Esophagus muscularis mucosa (tissue), 4 donors: ENCODE measurements at places on chromosomes 2 and 18. TPM values are rescaled to one million over a fixed set of nuclear protein-coding genes. Genes with fewer than 3 reads are reported as not detected.

Gene CIB4
- not detected for total RNA-seq

- no peak for DNase-seq
Measured at GRCh38 chr2:86821842-86822241, 31.1 kb upstream of the CD8A start.

- DNase-seq = no peak
Measured at GRCh38 chr2:12032975-12033374, 286.5 kb downstream of the LPIN1 start.

DNA sequence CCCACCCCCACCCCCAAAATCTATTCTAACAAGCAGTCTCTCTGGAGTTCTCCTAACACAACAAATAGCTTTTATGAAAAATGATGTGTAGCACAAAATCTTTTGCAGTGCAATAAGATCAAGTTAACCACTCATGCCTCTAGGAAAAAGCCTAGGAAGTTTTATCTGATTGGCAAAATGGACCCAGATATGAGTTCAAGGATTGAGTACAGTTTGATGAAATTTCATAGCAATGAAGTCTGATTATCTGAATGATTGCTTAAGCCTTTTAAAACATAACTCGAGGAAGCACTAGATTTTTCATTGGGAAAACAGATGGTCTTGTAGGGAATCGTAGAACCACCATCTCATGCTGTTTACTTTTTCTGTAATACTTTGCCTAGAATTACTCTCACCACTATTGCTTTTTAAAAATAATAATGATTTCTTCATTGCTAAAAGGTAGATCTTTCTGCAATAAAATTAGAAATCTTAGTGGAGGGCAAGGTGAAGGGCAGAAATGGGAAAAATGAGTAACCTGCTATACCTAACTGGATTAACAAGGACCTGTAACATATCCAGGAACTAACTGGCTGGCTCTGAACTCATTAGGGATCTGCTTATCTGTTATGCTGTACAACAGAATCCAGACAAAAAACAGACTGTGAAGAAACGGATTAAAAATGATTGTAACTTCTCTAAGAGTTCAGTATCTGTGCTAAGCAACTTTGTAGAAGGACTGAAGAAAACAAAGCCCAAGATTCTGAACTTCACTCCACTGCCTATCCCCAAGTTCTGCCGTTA is 73.7 kb upstream of the ETAA1 start:
- DNase-seq = no peak

GRCh38 chr2:137747509-137747908 is 216.8 kb upstream of the HNMT start:
- DNase-seq = no peak

GRCh38 chr2:20584399-20585358 is 66.2 kb downstream of the HS1BP3 start:
- DNase-seq = no peak

GRCh38 chr18:59220784-59221765 is 1.1 kb downstream of the GRP start:
- DNase-seq = no peak

GRCh38 chr2:73984203-73984921 is at the start of gene TET3:
TET3 (plus strand) TSS chr2:73984910; CDS start chr2:73986404, 1,494 bp downstream.
- no peak for DNase-seq

GRCh38 chr2:109209412-109209811 is 80.4 kb downstream of the SH3RF3 start:
- no peak for DNase-seq
